Activated T-cell treated with anti-CD3 and anti-CD28 coated beads for 48 hours (primary cell): ENCODE measurements at places on chromosomes 7 and 10.
A peak's percentile ranks its signal among the peaks of the same experiment; 100 is the strongest.

GRCh38 chr10:66649626-66650025 lies 276.2 kb upstream of the LRRTM3 start:
- no peak for DNase-seq

DNA sequence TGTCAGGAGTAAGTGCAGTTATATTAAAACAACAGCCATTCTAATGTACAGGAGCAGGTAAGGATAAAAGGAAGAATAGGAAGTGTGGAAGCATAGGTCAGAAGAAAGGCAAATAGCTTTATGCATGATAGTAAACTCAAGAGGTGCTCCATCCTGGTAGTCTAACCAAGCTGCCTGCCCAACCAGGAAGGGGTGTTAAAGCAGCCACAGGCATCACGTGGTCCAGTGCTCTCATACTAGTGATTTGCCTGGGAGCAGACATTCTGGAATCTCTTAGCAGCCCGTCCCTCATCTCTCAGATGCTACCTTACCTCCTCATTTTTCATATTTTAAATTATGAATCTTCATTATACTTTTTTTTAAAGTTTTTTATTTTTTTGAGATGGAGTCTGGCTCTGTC lies 18.5 kb downstream of the ABRAXAS2 start:
- no peak for DNase-seq

- DNase-seq, result no peak
Measured at GRCh38 chr7:129014501-129015101, 40.3 kb downstream of the TNPO3 start.

DNA sequence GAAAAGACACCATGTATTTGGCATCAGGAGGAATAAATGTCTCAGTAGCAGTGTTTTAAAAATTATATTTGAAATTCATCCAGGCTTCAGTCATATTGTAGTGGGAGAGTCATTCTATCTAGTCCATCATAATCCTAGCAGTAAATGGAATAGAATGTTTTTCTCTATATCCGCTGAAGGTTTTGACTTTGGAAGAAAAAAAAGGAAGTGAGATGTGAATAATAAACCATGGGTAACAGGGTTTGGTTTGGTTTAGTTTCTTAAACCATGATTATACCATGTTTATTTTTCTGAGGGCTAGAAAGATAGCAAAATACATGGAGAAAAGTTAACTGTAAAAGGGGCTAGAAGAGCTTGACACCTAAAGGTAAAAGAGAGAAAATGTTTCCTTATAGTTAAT lies 16.4 kb upstream of the BPGM start:
- no peak for DNase-seq

DNA sequence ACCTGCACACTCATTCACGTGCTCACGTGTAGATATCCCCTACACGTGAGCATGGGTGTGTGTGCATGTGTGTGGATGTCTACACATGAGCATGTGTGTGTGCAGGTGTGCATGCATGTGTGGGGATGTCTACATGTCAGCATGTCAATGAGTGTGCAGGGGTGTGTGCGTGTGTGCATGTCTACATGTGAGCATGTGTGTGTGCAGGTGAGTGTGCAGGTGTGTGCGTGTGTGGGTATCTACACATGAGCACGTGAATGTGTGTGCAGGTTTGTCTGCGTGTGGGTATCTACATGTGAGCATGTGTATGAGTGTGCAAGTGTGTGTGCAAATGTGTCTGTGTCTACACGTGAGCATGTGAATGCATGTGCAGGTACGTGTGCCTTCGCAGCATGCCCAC lies 274.8 kb downstream of the PTPRN2 start:
- no peak for DNase-seq

DNA sequence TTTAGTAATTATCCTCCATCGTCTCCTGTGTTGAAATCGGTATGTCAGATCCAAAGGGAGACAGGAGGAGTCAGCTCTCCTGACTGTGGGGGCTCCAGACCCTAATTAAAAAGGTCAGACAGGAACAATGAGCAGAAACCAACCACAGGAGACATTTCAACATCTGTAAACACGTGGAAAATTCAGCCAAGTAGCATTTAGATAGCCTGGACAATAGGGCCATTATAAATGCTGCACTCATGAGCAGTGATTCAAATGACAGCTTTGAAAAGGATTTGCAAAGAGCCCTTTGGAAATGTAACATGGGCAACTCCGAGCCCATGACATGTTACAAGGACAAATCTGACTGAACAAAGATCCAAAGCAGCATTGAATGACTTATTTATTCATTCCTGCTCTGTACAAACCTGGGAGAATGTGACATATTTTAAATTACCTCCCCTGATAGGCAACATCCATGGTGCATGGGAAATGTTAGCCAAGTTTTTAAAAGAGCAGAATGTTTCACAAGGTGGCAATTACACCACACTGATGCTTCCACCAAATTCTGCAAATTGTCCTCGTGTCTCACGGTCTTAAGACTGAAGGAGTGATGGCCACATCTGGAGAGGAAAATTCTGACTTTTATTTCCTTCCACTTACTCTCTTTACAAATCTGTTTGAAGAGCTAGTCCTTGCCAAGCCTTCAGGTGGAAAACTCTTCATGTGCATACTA lies 113.3 kb upstream of the KMT2E start:
- DNase-seq, result no peak

DNA sequence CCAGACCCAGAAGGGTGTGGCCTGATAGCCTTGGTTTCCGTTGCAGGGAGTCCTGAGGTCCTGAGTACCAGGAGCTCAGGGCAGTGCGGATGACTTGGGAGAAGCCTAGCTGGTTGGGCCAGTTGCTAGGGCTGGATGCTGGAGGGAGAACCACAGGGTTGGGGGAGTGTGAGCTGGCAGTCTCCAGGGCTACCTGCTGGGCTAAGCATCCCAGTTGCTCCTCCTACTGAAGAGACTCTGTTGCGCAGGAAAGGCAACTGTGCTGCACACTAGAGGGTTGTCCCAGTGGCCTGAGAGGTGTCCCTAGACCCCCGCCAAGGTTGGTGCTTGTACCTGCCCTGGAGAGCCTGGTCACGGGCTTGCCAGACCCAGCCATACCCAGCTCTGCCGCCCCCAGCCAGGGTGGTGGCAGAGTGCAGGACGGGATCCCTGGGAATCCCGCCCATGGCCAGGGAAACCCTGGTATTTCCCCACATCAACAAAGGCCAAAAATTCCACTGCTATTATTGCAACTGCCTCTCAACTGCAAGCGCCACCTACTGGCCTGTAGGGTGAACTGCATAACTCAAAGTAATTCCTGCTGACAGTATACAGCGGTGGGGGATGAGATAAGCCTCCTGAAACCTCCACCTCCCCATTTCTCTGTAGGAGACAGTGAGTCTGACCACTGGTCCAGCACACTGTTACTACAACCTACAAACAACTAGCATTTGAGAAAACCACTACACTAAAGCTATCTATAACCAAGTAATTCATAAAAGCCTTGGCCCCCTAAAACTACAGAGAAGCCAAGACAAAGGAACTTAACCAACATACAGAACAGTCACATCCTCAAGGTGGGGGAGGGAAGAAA lies 67.6 kb upstream of the DDC start:
- DNase-seq, result peak; percentile 26

GRCh38 chr10:124624895-124625294 lies 119.3 kb downstream of the FAM53B start:
- no peak for DNase-seq

GRCh38 chr7:22361795-22362194 lies 4.8 kb upstream of the RAPGEF5 start:
- no peak for DNase-seq

GRCh38 chr7:99293650-99294049 lies 21.0 kb downstream of the MYH16 start:
- DNase-seq, result no peak

DNA sequence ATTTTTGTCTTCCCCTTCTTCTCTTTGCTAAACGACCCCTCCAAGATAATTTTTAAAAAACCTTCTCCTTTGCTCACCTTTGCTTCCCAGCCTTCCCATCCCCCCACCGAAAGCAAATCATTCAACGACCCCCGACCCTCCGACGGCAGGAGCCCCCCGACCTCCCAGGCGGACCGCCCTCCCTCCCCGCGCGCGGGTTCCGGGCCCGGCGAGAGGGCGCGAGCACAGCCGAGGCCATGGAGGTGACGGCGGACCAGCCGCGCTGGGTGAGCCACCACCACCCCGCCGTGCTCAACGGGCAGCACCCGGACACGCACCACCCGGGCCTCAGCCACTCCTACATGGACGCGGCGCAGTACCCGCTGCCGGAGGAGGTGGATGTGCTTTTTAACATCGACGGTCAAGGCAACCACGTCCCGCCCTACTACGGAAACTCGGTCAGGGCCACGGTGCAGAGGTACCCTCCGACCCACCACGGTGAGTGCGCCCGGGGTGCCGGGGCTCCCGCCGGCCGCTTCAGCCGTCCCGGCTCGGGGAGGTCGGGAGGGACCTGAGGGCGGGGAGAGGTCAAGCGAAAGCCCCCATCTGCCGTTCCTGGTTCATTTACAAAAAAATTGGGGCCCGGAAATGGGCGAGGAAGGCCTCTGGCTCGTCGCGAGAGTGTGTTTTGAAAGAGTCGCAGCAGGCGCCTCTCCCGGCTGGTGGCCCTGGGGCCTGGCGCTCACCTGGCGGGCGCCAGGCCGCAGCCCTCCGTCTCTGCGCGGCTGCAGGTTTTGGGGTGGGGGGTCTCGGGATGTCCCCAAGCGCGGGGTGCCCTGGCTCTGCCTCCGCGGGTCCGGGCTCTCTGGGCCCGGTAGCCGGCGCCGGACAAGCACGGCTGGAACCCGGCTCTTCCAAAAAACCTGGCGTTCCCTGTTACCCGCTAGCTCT lies 1.2 kb downstream of the GATA3 start:
- no peak for DNase-seq

- DNase-seq, result no peak
Measured at GRCh38 chr10:15374156-15374555, 3.1 kb upstream of the FAM171A1 start.

- no peak for DNase-seq
Measured at GRCh38 chr7:131328377-131329175, 900 bp downstream of the MKLN1 start.

DNA sequence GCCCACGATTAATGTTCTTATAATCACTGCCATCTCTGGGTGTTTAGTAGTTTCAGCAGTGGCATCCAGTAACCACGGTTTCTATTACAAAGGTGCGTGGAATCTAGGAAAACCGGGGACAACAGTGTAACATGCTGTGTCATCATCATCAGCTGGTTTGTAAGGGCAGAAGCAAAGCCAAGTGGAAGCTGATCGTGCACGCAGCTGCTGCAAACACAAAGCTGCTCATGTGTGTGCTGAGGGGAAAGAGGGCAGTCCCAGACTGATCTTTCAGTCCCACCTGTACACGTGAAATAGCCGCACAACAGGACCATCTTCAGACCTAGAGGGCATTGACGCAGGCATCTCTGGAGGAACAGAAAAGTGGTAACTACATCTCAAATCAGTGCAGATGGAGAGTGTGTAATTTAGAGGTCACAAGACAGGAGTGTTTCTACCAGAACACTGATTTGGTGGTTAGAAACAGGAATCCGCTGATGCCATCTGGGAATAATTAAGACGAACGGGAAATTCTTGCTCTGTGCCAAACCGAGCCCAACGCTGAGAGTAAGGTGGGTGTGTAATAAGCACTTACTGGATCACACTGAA lies 13.4 kb downstream of the ANKRD16 start:
- DNase-seq, result no peak

- no peak for DNase-seq
Measured at GRCh38 chr7:87853237-87853864, 22.8 kb downstream of the SLC25A40 start.

- DNase-seq, result no peak
Measured at GRCh38 chr10:91034494-91035159, 113.7 kb upstream of the ANKRD1 start.

DNA sequence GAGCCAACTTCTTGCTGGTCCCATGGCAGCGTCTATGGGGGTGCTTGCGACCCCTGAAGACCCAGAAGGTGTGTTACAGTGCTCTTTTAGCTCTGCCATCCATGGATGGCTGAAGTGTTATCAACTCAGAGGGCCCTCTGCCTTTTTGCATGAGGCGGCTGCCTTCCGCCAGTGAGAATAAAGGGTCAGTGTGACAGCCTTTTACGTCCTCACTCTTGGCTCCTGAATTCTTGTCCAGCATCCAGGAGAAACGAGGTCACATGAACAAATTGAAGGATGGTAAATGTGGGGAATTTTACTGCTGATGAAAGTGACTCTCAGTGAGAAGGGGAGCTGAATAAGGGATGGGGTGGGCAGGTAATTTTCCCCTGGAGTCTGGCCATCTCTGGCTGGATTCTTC lies 24.1 kb downstream of the SSMEM1 start:
- no peak for DNase-seq

GRCh38 chr10:121616291-121616690 lies 18.0 kb upstream of the FGFR2 start:
- no peak for DNase-seq

DNA sequence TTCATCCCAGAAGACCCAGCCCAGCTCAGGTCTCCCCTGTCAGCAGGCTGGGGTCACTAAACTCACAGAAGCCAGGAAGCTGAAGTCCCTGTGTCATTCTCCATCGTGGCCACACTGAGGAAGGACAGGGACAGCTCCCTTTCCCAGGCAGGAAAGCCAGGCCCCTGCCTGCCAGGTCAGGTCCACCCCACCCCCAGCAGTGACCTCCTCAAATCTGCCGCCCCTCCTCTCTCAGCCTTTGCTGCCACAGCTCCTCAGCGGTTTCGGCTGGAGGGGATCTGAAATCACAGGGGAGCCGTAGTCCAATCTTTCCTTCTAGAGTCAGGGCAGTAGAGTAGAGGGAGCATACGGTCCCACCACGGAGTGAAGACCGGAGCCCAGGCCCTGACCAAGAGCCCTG lies 150.9 kb upstream of the UNC5B start:
- DNase-seq, result no peak

DNA sequence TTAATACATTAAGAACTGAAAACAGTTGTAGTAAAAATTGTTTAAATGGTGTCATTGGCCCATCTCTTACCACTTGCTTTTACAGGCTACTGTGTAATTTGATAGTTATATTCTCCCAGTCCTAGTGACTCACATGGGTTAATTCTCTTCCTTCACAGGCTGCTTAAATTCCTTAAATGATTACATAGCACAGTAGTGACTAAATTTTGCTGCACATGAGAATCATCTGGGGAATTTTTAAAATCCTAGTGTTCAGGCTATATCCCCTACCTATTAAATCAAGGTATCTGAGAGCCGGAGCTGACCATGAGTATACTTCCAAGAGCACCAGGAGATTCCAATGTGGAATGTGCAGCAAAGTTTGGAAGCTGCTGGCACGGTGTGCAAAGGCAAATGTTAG lies 45.3 kb upstream of the ZNF800 start:
- no peak for DNase-seq

- no peak for DNase-seq
Measured at GRCh38 chr7:26691886-26692285, 172.5 kb downstream of the SKAP2 start.

DNA sequence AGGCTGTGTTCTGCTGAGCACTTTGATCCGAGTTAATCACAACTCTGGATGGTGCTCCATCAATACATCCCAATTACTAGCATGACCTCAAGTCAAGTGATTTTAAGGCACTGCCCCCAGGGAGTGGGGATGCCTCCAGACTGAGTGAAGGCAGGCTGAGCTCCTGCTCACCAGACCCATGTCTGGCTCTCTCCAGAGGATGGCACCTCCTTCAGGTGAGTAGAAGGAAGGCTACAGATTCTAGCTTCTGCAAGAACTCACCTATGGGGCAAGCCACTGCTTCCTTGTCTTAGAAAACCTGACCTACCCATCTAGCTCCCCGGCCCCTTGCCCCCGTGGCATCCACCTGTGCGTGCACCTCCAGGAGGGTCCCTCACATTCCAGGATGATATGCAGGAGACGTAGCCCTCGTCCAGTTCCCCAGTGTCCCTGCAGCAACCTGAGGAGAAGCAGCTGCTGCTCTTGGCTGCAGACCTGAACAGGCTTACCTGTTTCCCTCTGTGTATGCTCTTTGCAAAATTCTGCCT lies 390.3 kb downstream of the GRID1 start:
- no peak for DNase-seq

GRCh38 chr7:130896898-130897514 lies 163.0 kb upstream of the KLF14 start:
- peak; percentile 67 for DNase-seq

GRCh38 chr7:17725821-17726220 lies 214.5 kb downstream of the SNX13 start:
- DNase-seq, result no peak
